ENCODE measurements at places on chromosomes 7 and 10. TPM values are rescaled to one million over a fixed set of nuclear protein-coding genes. Genes with fewer than 3 reads are reported as not detected.

The SSC4D gene
- 5.2 TPM for polyA plus RNA-seq

The LEP gene
- polyA plus RNA-seq, result 0.49 TPM

The ADARB2 gene
- polyA plus RNA-seq, result 1.3 TPM

The HPSE2 gene
- 0.87 TPM for polyA plus RNA-seq

The SCART1 gene
- 1.9 TPM for polyA plus RNA-seq

The ITIH5 gene
- 26.5 TPM for polyA plus RNA-seq

The CTNNA3 gene
- polyA plus RNA-seq, result 4.1 TPM

The SP8 gene
- not detected for polyA plus RNA-seq

The EPO gene
- polyA plus RNA-seq, result not detected

The CDC14C gene
- 0.10 TPM for polyA plus RNA-seq

The TTYH3 gene
- polyA plus RNA-seq, result 91.4 TPM

The GIMAP2 gene
- polyA plus RNA-seq, result 8.0 TPM

The MLXIPL gene
- 5.1 TPM for polyA plus RNA-seq

The PNLIPRP3 gene
- polyA plus RNA-seq, result not detected

- no peak for DNase-seq
Measured at GRCh38 chr10:71754562-71754961, 18.8 kb downstream of the VSIR start.

GRCh38 chr10:74072503-74072902 lies 74.6 kb downstream of the VCL start:
- no peak for DNase-seq

GRCh38 chr10:132347931-132348267 lies 15.9 kb downstream of the LRRC27 start:
- no peak for DNase-seq

GRCh38 chr7:30917216-30917893 lies 5.7 kb downstream of the AQP1 start:
- DNase-seq, result no peak

GRCh38 chr10:58755677-58756076 lies 243.0 kb downstream of the BICC1 start:
- DNase-seq, result no peak

DNA sequence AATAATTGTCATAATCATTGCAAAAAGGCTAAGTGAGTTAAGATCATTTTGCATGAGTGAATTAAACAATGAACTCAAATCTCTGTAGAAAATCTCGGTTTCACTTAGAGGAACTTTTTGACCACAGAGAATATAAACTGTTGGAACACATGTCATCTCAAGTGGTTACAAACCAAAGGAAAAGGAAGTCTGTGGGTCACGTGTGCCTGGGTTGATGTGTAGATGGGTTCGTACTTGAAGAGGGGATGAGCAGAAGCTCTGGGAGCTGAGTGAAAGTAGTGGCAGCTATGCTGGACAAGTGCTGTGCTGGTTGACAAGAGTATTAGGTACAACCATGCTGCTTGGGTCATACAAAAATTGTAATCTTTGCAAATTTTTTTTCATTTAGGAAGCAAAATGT lies 35.0 kb downstream of the GLRX3 start:
- DNase-seq, result no peak

- DNase-seq, result no peak
Measured at GRCh38 chr7:106102387-106102966, 9.6 kb downstream of the SYPL1 start.

DNA sequence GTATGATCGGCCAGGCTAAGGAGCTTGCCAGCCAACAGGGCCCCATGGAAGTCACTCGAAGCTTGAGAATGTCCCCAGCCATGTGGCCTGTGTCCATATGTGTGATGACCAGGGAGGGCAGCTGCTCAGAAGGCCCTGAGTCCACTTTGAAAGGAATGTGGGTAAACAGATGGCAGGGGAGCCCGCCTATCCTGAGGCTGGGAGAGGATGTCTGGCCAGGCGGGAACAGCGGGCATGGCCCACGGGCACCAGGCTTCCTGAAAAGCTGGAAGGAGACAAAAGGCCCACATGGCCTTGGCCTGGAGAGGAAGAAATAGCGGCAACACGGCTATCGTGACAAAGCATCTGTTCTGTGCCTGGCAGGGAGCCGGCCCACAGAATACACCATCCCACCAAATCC lies 137.9 kb upstream of the PPIF start:
- no peak for DNase-seq

- DNase-seq, result no peak
Measured at GRCh38 chr7:152424348-152425108, 11.3 kb downstream of the KMT2C start.

DNA sequence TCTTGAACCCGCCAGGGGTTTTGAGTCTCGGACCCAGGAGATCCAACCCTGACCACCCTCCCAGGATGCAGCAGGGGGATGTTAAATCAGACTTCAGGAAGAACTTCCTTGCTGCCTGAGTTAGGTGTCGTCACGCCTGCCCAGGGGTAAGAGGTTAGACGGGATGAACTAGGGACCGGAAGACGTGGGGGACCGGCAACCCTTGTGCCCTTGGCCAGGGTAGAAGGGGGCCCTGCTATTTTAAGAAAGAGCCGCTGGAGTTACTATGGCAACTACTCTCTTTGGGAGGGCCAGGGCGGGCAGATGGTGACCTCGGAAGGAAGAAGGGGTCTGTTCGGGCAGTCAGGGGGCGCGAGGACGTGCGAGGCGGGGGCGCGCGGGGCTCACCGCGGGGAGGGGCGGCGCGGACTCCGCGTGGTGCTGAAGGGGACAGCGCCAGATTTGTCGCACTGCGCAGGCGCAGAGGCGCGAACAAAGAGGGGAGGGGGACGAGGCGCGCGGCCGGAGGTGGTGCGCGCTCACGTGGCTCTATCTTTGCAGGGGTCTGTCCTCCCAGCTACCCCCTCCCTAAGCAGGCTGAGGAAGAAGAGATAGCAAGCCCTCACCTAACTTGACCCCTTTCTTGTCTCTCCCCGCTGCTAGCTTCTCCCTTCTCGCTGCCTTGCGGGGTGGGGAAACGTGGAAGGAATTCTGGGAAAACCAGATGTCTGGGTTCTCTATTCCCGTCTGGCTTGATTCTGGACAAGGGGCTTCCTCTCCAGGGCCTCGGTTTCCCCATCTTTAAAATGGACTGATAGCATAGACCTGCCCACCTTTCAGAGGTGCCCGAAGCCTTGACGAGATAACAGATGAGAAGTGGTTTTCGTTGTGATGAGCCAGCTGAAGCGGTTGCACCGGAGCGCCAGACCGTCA lies 940 bp upstream of the PSD start:
- DNase-seq, result no peak

GRCh38 chr10:120511165-120511564 lies 54.1 kb downstream of the PLPP4 start:
- no peak for DNase-seq

GRCh38 chr7:101133621-101134398 lies 6.9 kb downstream of the SERPINE1 start:
- no peak for DNase-seq

- DNase-seq, result no peak
Measured at GRCh38 chr10:48549236-48549635, 55.6 kb downstream of the ARHGAP22 start.

DNA sequence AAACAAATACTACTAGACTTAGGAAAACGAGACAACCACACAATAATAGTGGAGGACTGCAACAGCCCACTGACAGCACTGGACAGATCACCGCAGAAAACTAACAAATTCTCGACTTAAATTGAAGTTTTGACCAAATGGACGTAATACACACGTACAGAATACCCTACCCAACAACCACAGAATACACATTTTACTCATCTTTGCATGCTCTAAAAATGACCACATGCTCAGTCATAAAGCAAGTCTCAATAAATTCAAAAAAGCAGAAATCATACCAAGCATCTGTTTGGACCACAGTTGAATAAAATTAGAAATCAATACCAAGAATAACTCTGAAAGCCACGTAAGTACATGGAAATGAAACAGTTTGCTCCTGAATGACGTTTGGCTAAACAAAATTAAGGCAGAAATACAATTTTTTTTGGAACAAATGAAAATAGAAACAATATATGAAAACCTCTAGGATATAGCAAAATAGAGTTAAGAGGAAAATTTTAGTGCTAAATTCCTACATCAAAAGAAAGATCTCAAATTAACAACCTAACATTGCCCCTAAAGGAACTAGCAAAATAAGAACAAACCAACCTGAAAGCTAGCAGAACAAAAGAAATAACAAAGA lies 30.6 kb downstream of the MAPK8 start:
- DNase-seq, result no peak

GRCh38 chr7:81207801-81208200 lies 288.9 kb upstream of the SEMA3C start:
- DNase-seq, result no peak

DNA sequence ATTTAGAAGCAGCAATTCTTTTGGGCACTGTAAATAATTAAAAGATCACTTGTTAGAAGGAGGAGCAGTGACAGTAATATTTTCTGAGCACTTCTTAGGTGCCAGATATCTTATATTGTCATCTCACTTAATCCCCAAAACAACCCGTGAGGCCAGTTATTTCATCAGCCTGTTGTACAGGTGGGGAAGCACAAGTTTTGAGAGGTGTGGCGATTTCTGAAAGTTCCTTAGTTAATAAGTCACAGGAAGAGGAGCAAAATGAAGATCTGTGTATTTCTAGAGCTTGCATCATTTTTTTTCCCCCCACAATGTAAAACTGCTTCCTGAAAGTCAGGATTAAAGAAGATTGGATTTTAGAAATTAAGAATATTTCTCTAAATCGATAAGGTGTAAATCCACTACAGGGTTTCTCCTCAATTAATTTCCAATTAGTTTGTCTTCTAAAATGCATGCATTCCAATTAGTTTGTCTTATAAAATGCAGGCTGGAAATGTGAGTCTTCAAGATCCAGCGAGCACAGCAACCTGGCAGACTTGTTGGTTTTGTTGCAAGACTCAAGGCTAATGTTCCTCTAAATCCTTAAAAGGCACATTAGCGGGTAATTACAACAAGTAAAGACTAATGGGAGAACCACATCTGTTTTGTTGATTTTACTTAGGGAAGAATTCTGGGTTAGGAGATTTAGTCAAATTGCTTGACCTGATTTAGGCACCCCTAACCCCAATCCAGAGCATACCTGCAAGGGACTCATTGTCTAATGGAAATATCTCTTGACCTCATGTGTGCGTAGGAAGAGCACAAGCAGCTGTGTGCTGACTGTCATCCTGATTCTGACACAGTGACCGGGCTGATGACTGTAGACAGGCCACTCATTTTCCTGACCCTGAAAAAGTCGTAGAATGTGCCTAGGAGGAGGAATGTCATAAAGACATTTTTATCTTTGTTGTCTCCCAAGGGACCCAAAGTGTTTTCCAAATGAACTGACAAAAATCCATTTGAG lies 272.0 kb downstream of the BAMBI start:
- DNase-seq, result no peak

DNA sequence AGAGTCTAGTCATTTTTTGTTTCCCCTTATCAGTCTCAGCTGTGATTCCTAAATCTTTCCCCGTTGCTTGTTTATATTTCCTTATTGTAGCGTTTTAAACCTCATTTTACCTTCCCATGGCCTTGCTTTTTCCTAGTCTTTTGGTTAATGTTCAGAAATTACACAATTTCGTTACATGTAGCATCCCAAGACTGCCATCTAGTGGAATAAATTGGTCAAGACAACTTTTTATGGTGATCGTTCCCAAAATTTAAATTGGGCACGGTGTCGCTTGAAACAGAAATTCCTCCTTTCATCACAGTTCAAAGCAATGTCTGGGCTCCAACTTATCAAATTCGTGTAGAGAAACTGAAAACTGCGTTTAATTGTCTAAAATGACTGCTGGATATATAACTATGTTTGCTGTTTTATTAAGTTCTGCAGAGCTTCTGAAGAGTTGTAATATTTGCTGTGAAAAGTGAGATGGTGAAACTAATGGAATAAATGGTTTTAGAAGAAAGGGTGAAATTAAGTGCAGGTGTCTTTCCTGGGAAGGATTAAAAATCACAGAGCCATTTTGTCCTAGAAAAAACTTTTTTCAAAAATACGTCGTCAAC lies 370.2 kb downstream of the PHF14 start:
- DNase-seq, result peak; percentile 31

- no peak for DNase-seq
Measured at GRCh38 chr7:135342887-135343286, 109.2 kb downstream of the STRA8 start.

- no peak for DNase-seq
Measured at GRCh38 chr10:127737563-127738511, 852 bp downstream of the FOXI2 start.

DNA sequence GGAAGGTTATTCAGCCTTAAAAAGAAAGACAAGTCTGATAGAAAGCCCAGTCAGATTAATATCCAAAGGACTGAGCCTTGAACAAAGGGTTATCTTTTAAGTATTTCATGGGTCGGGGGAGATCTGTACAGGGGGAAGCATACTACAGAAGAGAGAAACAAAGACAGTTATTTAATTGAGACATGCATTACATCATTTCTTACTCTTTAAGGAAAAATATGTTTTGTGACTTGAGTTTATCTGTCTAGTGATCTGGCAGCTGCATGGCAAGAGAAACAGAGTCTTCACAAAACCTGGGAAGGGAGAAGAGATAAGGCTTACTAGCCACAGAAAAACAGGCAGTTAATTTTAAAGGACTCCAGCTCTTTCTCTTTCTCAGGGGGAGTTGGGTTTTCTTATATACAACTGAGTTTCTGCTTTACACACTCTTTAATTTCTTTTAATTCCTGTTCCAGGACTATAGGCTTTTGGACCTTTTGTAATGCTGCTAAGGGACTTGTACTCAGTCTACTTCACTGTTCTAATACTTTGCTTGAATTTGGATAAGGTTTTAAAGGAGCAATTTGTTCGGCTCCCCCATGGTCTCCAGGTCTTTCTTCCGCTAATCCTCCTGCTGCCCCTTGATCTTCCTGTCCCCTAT lies 20.9 kb upstream of the CYP3A43 start:
- no peak for DNase-seq

DNA sequence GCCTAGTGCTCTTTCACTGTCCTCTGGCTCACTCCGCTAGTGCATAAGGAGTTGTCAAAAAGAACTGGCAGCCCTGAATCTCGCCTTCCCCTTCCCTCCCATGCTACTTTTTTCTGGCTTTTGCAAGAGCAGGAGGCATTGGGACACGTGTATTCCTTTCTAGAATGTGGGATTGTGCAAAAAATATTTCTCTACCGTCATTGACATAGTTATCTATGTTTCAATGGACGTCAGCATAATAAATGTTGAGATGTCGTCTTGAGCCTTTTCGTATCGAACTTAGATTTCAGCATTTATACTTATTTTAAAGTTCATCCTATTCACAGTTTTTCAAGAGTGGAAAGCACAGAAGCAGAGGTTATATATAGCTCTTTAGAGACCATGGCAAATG lies 727 bp downstream of the ING3 start:
- no peak for DNase-seq

- no peak for DNase-seq
Measured at GRCh38 chr7:121237601-121238000, 91.2 kb upstream of the WNT16 start.
